ENCODE measurements at places on chromosomes 1 and 21. TPM values are rescaled to one million over a fixed set of nuclear protein-coding genes. Genes with fewer than 3 reads are reported as not detected.
A peak's percentile ranks its signal among the peaks of the same experiment; 100 is the strongest.

The CLCA1 gene
- not detected for total RNA-seq

The SLFNL1 gene
- total RNA-seq, result 1.0 TPM

The NHLH1 gene
- 0.96 TPM for total RNA-seq

DNA sequence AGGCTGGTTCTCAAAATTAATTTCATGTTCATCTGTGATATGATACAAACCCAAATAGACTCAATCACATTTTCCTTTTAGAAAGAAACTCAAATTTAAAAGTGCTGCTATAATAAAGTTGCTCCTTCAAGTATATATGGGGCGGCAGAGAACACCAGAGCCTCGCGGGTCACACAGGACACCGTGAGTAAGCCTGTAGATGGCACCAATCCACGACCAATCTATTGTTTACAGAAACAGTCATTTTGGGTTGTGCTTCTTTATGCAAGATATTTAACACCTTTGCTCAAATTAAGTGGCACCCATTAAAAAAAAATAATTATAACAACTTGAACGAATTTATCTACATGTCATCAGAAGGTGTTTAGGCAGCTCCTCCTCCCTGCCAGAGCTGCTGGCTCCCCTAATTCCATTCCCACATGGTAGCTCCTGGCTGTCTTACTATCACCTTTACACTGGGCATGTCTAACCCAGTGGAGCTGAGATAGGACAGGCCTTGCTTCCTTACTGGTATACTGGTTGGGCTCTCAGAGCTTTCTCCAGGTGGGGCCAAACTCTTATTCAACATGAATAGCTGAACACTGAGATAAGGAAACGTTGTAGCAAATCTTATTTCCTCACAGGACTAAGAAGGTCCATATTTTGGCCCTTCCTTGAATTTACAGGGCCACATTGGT is 287.0 kb downstream of the SDCCAG8 start:
- DNase-seq, result no peak

DNA sequence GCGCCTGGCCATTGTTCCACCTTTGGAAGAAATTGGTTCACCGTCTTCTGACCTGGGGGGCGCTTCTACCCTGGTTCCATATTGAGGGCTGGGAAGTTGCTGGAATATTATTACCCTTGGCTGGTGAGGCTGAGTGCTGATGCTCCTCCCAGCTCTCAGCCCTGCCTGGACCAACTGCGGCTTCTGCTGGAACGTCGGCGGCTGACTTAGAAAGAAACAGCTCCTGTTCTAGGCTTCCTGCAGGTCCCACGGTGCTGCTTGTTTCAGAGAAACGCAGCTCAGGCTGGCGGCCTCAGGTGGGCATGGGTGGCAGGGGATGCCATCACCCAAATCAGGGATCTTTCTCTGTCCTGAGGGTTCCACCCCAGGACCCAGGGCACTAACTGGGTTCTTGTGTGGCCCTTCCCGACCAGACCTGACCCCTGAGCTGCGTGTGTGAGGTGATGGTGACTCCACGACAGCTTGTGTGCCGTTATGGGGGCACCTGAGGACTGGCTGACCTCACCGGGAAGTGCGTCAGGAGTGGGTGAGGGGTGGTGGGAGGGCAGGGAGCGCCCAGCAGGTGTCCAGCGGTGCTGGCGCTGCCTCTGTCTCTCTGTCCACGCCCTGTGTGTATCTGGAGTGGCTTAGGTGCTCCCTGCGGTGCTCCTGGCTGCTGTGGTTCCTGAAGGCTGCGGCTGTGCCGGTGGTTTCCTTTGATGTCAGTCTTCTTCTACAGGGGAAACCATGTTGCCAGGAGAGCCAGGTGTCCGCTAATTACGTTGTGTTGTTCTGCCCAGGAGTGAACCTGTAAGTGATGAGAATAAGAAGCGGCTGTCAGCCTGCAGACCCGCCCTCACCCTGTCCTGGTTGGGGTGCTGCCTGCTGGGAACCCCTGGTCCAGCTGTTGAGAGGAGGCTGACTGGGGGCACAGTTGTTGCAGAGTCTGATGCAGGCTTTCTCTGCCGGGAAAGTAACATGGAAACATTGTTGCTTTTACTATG is 8.9 kb downstream of the SKI start:
- no peak for DNase-seq

The ADGRL2 gene
- 70.8 TPM for total RNA-seq

DNA sequence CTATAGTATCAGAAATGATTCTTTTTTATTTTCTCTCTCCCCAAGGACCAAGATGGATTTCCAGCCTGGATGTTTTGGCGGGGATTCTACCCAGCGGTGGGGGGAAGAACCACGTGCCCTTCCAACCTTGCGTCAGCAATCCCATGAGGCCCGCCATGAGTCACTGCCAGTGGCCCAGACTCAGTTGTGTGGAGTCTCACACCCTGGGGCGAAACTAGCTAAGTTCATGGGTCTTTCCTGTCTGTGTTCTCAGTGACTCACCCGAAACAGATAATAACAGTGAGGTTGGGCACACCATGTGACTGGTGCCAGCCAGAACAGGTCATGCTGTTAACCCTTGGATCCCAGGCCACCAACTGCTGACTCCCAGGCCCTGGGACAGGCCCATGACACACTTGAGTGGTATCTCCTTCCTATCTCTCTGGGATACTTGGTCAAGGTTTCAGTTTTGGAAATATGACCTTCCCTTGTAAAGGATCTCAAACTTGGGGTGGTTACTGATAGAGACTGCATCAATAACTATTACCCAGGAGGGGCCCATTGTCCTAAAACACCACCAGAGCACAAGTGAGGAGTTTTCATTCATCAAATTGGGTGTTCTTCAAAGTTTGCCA is 98.0 kb upstream of the DUSP10 start:
- no peak for DNase-seq

DNA sequence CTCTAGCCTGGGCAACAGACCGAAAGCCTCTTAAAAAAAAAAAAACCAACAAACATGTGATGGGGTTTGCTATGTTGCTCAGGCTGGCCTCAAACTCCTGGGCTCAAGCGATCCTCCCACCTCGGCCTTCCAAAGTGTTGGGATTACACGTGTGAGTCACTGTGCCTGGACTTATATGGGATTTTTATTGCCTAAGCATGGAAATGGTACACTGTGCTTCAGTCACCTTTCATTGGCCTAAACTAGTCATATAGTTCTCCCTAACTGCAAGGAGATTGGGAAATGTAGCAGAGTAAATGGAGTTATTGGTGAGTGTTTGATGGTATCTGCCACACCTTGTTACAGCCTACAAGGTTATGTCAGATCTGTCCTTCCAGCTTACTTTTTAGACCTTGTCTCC is 17.2 kb upstream of the MEF2D start:
- no peak for DNase-seq

The C1orf115 gene
- 9.8 TPM for total RNA-seq

The LRRC39 gene
- total RNA-seq, result 1.1 TPM

The CCDC185 gene
- total RNA-seq, result not detected

DNA sequence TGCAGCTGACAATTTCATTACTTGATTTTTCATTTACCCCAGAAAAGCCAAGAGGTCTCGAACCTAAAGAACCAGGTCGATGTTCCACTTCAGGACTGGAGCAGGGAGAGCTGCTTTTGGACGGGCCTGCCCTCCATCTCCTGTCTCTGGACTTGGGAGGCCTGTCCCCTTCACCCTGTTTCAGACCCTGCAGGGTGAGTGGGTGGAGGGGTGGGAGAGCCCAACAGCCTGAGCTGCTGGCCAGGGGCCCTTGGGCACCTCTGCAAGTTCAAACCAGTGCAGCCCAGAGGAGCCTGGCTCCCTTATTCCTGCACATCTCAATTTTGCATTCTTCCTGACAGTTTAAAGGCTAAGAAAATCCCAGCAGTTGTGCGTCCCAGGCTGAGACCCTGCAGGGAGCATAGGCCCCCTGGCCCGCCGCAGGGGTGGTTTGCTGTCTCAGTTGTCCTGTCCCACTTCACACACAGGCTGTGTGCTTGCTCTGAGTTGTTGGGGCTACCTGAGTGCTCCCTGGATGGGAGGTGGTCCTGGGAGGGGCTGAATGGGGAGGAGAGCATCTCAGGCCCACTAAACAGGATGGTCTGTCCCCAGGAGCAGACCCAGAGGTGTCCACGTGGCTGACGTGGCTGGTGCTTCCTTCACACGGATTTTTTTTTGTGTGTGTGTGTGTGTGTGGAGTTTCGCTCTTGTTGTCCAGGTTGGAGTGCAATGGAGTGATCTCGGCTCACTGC is 443.7 kb downstream of the PTPRU start:
- DNase-seq, result peak; percentile 5

The ADORA1 gene
- total RNA-seq, result 0.16 TPM

GRCh38 chr1:106956721-106957120 is 99.8 kb upstream of the PRMT6 start:
- no peak for DNase-seq

- no peak for DNase-seq
Measured at GRCh38 chr1:228405979-228406228, 731 bp downstream of the TRIM11 start.

- no peak for DNase-seq
Measured at GRCh38 chr1:24544239-24544638, 11.6 kb upstream of the NCMAP start.

DNA sequence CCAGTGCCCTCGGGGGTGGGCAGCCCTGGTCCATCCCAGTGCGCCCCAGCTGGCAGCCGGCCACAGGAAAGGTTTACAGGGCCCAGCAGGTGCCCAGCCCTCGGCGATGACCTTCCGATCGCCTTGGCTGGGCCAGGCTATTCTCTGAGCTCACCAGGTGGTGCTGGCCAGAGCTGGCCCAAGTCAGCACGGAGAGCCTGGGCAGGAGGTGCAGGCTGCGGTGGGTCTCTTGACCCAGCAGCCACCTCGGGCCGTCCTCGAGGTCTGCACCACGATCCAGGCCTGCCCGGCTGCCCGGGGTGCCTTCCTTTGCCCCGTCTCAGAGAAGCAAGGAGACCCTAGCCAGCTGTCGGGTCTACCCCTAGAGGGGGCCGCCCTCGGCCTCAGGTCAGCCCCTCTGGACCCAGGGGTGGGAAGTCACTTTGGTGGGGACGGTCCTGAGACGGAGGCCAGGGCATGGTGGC is 370 bp downstream of the PERM1 start:
- DNase-seq, result no peak

GRCh38 chr1:205387845-205388244 is 31.1 kb upstream of the KLHDC8A start:
- no peak for DNase-seq

DNA sequence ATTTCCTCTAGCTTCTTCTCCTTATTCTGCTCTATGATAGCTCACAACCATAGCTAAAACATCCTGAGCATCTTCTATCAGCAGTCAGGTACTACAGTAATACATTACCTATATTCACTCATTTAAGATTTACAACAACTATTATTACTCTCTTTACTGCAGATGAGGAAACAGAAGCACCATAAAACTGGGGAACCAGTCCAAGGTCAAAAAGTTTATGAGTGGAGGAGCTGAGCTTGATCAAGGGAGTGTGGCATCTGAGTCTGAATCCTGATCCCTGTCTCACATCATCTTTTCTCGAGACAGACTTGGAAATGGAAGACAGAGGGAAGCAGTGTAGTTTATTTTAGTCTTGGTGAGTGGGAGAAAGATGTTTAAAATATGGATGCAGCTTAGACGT is 288.6 kb downstream of the RGS7 start:
- DNase-seq, result no peak

GRCh38 chr1:204115116-204115515 is 36.7 kb downstream of the ETNK2 start:
- DNase-seq, result no peak

GRCh38 chr1:9151328-9151860 is 22.5 kb upstream of the GPR157 start:
- DNase-seq, result no peak

DNA sequence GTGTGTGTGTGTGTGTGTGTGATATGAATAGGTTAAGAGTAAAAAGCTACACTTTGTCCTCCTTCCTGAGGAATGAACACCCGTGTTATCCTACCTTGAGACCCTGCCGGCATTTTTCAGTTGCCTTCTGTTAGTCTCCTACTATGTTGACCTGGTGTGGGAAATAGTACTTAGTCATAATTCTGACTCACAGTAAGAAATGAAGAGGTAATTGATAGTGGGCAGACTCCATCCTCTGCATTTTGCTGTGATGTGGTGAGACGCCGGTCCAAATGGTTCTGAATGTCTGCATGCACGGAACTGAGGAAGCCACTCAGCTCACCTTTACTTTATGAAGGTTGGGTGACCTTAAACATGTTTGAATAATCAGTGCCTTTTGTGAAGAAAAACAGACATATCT is 12.6 kb downstream of the CD101 start:
- no peak for DNase-seq

The USH2A gene
- 0.55 TPM for total RNA-seq

GRCh38 chr1:221795380-221795779 is 53.5 kb upstream of the DUSP10 start:
- DNase-seq, result no peak

- no peak for DNase-seq
Measured at GRCh38 chr21:29989634-29990234, 49.9 kb upstream of the GRIK1 start.

The MTARC1 gene
- total RNA-seq, result 40.5 TPM

DNA sequence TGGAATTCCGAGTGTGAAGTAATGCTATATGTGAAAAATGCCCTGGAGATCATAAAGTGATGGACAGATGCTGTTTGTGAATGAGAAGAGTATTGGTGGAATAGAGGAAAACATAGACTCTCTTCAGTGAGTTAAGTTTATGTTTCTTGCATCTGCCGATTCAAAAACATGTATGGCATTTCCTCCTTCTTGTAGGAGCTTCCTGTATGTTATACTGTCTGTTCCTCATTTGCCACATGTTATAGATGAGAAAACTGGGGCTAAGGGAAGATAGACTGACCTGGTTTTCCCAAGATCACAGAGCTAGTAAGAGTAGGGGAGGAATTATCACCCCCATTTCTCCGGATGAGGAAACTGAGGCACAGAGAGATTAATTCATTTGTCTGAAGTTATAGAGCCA is 41.1 kb upstream of the IL20 start:
- no peak for DNase-seq

GRCh38 chr1:158976219-158976618 is 33.5 kb upstream of the IFI16 start:
- no peak for DNase-seq

- DNase-seq, result no peak
Measured at GRCh38 chr1:39481289-39481688, 10.1 kb upstream of the BMP8A start.

The NFIA gene
- total RNA-seq, result 1.2 TPM

- DNase-seq, result no peak
Measured at GRCh38 chr21:37899146-37899545, 17.1 kb downstream of the KCNJ6 start.

The KRTAP22-1 gene
- total RNA-seq, result not detected

The FHAD1 gene
- 5.0 TPM for total RNA-seq

DNA sequence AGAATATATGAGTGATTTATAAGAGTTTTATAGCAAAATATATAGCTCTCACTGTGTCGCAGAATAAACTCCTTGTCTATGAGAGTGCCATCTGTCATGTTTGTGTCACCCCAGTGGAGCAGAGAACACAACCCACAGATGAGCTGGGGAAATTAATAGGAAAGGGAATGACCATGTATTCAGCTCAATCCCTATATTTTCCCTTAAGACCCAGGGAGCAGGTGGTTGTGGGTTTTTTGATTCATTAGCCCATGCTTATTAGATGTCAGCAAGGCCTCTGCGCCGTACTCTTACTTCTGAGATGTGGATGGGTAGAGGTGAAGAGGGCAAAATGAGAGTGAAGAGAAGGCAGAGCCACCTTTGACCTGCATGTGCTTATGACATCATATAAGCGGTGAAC is 4.1 kb upstream of the GREM2 start:
- no peak for DNase-seq

- no peak for DNase-seq
Measured at GRCh38 chr1:225653463-225654276, 747 bp upstream of the ENAH start.

- no peak for DNase-seq
Measured at GRCh38 chr1:112974646-112975045, 18.6 kb upstream of the SLC16A1 start.

- no peak for DNase-seq
Measured at GRCh38 chr21:25903607-25904006, 168.8 kb downstream of the GABPA start.

Measured in progenitor cell of endocrine pancreas (in vitro differentiated cells).